ENCODE measurements at places on chromosomes 16 and 17.

GRCh38 chr16:66028510-66029216 is 337.8 kb upstream of the CDH5 start:
- no peak for DNase-seq

- DNase-seq = peak; percentile 80
Measured at GRCh38 chr16:81745704-81746558, 33.2 kb upstream of the PLCG2 start.

GRCh38 chr16:46982335-46982734 is 8.9 kb upstream of the DNAJA2 start:
- no peak for DNase-seq

- no peak for DNase-seq
Measured at GRCh38 chr17:29687596-29687995, 64.9 kb upstream of the CORO6 start.

DNA sequence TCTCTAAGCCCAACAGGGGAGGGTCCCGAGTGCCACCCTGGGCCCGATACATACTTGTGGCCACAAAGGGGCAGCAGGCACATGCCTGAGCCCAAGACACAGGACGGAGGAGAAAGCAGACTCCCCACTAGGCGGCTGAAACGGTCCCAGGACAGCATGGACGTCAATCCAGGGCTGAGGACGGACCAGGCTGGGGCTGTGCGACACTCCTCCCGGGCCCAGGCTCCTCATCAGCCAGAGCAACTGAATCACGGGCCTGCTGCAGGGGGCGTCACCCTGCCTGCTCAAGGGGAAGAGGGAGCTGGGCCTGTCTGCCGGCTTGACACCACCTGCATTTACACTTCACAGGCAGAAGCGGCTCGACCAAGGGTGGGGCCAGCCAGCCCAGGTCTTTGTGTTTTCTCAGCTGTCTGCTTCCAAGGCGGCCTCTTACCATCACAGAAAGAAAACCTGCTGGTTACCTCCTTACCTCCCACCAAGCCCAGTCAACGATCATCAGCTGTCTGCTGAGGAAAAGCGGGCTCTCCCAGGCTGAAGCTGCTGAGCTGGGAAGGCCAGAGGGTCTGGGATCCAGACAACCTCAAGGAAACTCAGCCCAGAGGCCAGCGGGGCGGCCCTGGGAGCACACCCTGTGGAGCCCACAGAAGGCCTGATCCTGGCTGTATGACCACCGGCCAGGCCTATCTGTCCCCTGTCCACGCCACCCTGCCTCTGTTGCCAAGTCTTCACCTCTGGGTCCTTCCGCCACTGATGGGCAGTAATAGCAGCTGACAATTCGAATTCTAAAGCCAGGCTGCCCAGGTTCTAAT is 26.4 kb downstream of the KIFC3 start:
- DNase-seq = no peak

GRCh38 chr17:70041540-70041939 is 33.5 kb upstream of the KCNJ16 start:
- no peak for DNase-seq

- DNase-seq = no peak
Measured at GRCh38 chr17:35488991-35489390, 40.4 kb upstream of the SLFN13 start.

- DNase-seq = no peak
Measured at GRCh38 chr17:962670-963069, 16.9 kb downstream of the NXN start.

- no peak for DNase-seq
Measured at GRCh38 chr17:40610359-40610758, 37.3 kb downstream of the SMARCE1 start.

- DNase-seq = no peak
Measured at GRCh38 chr17:39753514-39754160, 15.9 kb downstream of the GRB7 start.

GRCh38 chr17:79809530-79810129 is 12.8 kb upstream of the CBX8 start:
- DNase-seq = no peak

- no peak for DNase-seq
Measured at GRCh38 chr17:56908001-56908542, 5.8 kb downstream of the TRIM25 start.

DNA sequence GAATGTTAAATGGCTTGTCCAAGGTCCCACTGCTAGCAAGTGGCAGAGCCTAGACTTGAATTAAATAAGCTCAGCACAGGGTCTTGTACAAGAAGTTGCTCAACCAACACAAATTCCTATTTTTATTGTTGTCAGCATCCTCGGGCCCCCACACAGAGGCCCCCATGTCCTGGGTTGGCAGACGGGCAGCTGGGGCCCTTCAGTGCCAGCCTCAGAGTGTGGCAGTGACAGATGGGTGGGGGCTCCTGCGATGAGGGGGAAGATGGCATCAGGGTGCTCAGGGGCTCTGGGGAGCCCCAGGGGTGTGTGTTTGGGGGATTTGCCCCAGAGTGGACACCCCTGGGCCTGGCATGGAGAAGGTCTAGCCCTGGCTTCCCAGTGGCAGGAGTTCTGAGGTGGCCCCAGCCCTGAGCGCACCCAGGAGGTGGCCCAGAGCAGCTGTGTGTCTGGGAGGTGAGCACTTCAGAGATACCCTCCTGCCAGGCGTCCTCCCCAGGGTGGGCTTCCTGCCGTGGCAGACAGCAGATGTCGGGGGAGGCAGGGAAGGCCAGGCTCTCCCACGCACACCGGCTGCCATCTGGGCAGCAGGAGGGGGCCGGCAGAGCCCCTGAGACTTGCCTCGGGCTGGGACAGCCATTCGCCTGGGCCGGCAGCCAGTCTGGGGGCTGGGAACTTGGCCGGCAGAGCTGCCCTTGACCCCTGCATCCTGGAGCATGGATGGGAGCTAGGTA is 150.8 kb downstream of the C16orf78 start:
- peak; percentile 48 for DNase-seq

GRCh38 chr16:61540216-61540615 is 496.0 kb downstream of the CDH8 start:
- DNase-seq = no peak

GRCh38 chr16:89089120-89089519 is 4.5 kb upstream of the ACSF3 start:
- no peak for DNase-seq

DNA sequence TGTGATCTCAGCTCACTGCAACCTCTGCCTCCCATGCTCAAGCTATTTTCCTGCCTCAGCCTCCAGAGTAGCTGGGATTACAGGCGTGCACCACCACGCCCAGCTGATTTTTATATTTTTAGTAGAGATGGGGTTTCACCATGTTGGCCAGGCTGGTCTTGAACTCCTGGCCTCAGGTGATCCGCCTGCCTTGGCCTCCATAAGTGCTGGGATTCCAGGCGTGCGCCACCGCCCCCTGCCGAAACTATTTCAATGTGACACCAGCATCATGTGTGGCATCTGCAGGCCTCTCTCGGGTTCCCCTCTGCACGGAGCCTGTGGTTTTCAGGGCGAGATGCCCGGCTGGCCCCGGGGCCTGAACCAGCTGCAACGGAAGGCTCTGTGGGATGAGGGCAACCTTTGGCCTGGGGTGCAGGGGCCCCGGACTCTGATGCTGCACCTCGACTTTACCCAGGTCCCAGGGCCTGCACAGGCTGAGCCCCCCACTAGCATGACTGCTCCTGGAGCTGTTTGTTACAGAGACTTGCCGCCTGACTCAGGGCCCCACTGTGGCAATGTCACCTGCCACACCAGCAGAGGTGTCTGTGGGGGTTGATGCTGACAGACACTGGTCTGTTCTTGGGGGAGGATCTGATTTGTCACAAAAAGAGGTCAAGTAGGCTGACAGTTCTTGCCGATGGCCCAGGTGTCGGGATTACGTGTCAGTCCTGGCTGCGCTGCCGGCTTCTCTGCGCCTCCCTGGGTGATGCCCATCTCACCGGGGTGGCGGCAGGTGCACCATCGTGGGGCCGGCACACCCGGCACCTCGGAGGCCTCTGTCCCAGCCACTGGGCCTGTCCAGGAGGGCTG is 8.6 kb upstream of the TEX19 start:
- DNase-seq = no peak

DNA sequence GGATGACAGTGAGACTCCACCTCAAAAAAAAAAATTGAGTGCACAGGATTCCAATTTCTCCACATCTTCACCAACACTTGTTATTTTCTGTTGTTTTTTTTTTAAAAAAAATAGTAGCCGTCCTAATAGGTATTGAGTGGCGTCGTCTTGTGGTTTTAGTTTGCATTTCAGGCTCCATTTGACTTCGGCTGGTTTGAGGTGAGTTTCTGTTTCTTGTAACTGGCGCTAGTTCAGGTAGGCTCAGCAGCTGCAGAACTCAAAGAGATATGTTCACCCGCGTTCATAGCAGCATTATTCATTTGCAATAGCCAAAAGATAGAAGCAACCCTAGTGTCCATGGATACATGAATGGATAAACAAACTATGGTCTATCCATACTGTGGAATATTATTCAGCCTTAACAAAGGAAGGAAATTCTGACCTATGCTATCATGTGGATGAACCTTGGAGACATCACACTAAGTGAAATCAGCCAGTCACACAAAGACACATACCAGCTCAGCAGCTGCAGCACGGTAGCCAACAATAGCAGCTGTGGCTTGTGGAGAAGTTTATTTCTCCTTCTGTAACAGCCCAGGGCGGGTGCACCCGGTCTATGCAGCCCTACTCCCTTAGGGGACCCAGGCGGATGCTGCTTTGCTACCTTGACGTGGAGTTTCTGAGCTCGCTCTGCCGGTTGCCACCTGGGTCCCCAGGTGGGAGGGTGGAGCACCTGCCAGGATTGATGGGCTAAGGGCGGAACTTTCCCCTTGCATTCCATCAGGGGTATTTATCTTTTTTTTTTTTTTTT is 44.9 kb downstream of the TMEM235 start:
- no peak for DNase-seq

DNA sequence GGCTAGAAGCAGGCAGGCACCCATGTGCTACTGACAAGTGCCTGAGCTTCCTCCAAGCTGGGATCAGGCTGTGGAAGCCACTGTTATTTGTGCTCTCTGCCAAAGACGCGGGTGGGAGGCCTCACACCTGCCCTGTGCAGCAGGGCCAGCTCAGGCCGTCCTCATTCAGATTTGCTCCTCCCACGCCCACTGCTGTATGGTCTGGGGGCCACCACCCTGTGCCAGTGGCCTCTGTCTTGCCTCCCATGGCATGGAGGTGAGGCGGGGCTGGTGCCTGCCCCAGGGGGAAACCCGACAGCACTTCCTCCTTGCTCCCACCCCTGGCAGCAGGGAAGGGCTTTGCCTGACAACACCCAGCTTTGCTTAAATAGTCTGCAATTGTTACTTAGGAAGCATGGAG is 356.5 kb upstream of the CDH8 start:
- DNase-seq = no peak

- DNase-seq = no peak
Measured at GRCh38 chr16:85248342-85248741, 136.1 kb upstream of the CIBAR2 start.

GRCh38 chr17:48960834-48961515 is 7.4 kb downstream of the GIP start:
- no peak for DNase-seq

- no peak for DNase-seq
Measured at GRCh38 chr17:47641202-47641601, 8.5 kb upstream of the KPNB1 start.

GRCh38 chr16:86002178-86002900 is 103.4 kb downstream of the IRF8 start:
- DNase-seq = no peak

DNA sequence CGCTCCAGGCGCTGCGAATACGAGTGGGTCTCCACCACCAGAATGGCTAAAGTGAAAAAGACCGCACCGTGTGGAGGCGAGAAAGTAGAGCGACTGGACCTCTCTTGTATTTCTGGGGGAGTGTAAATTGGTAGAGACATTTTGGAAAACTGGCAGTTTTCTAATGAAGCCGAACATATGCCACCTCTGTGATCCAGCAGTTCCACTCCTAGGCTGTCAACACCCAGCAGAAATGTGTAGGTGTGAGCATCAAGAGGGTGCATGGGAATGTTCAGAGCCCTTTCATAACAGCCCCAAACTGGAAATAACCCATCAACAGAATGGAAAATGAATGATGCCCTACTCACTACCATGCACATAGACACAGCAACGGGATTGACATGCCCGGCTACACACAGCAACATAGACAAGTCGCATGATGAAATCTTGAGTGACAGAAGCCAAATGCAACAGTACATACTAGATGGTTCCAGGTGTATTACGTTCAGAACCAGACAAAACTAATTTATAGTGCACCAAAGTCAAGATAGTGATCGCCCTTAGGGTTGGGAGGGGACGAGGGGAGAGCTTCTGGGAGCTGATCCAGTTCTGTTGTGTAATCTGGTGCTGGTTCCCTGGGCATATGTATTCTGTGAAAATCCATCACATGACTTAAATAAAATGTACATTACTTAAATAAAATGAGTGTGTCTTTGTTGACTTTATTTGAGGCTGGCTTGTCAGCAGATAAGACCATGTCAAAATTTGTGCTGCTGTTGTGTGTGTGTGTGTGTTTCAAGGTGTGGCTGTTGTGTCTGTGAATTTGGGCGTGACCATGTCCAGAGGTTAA is 877 bp upstream of the BCL7C start:
- DNase-seq = no peak

Measured in right kidney (tissue), 9 donors.